ENCODE measurements at places on chromosomes 12 and 14. TPM values are rescaled to one million over a fixed set of nuclear protein-coding genes. Genes with fewer than 3 reads are reported as not detected.

- DNase-seq, result no peak
Observed at GRCh38 chr12:19461999-19462398, 22.7 kb downstream of the AEBP2 start.

GRCh38 chr12:123989753-123990152 is 16.7 kb downstream of the ZNF664 start:
- no peak for DNase-seq

GRCh38 chr14:63542231-63542999 is 762 bp downstream of the PPP2R5E start:
- DNase-seq, result peak; percentile 47

- DNase-seq, result no peak
Observed at GRCh38 chr12:13100605-13100881, 2.9 kb downstream of the GSG1 start.

DNA sequence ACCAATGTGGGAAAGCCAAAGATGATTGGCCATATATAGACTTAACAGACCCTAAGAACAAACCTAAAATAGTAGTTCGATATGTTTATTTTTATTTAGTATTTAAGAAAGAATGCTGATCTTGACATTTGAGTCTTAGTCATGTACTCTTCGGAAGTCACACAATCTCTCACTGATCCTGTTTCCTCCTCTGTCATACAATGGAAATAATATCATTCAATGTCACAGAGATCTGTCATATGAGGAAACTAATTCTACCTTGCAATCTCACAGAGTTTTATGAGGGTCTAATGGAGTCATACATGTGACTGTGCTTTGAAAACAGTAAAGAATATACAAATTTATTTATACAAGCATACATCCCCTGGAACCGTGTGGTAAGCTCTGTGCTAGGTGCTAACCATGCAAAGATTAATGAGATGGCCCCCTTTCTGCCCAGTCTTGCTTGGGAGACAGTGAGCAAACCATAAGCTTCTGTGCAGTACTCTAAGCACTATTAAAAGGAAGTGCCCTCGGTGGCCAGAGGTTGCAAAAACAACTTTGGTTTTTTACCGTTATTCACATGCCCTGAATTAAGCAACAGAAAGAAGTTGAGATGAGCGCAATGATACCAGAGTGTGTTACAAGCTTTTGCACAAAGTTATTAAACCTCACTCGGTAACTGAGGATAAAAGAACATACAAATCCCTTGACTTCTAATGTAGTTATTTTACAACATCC is 1.7 kb upstream of the LIN7A start:
- DNase-seq, result peak; percentile 54

GRCh38 chr12:85278598-85279448 is 1.2 kb upstream of the ALX1 start:
- no peak for DNase-seq

GRCh38 chr14:25108291-25108690 is 58.3 kb upstream of the STXBP6 start:
- DNase-seq, result no peak

DNA sequence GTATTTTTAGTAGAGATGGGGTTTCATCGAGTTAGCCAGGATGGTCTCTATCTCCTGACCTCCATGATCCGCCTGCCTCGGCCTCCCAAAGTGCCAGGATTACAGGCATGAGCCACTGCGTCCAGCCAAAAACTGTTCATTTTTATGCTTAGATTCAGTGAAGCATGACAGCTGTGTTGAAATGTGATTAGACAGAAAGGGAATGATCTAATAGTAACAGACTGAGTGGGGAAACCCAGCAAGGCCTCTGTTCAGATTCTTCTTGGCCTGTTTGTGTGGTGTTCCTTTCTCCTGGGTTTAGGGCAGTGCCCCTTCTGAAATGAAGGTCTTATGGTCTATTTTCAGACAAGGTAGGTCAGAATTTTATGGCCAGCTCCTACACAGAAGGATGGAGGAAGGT is 11.8 kb upstream of the ABCD4 start:
- DNase-seq, result no peak

GRCh38 chr14:71135911-71136310 is 228.7 kb downstream of the PCNX1 start:
- DNase-seq, result no peak

GRCh38 chr14:33232031-33232430 is 293.4 kb downstream of the NPAS3 start:
- no peak for DNase-seq

- DNase-seq, result no peak
Observed at GRCh38 chr14:64720131-64720576, 15.9 kb downstream of the PLEKHG3 start.

- no peak for DNase-seq
Observed at GRCh38 chr14:50403419-50403818, 6.7 kb upstream of the CDKL1 start.

- peak; percentile 12 for DNase-seq
Observed at GRCh38 chr14:76698191-76698590, 63.1 kb upstream of the VASH1 start.

GRCh38 chr12:124930586-124930985 is 16.1 kb upstream of the UBC start:
- DNase-seq, result no peak

DNA sequence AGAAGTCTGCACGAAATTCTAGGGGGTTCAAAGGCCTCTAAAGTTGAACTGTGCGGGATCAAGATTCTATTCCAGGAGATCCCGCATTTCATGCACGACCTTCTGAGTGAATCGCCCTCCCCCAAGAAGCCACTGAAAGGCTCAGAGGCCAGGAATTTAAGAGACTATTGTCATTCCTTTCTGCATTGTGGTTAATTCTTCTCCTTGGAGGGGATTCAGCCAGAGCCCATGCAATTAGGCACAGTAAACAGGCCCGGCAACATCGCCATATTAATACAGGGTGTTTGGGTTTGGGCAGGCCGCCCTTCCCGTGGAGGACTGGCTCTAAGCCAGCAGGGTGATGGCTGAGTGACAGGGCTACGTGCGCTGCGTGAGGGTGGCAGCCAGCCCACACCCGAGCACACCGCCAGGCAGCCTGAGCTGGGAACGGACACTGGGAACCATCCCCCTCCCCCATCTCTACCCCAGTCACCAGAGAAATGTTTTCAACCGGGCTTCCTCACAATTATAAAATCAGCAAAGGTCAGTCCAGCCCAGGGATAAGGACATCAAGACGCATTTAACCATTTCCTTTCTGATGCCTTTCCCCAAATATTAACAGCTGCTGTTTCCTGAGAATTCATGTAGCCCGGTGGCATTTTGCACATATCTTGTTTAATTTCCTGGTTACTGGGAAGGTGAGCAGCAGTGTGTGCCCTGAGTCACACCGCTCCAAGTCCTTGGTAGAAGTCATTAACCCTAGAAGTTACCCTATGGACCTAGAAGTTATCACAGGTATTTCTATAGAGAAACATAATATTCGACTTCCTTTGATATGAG is 12.5 kb downstream of the EGLN3 start:
- DNase-seq, result peak; percentile 76

GRCh38 chr14:68951035-68951797 is 27.9 kb downstream of the ACTN1 start:
- DNase-seq, result peak; percentile 61

GRCh38 chr12:124477107-124477915 is 90.1 kb downstream of the NCOR2 start:
- DNase-seq, result no peak

GRCh38 chr12:62808166-62808879 is 126.6 kb downstream of the PPM1H start:
- DNase-seq, result no peak

DNA sequence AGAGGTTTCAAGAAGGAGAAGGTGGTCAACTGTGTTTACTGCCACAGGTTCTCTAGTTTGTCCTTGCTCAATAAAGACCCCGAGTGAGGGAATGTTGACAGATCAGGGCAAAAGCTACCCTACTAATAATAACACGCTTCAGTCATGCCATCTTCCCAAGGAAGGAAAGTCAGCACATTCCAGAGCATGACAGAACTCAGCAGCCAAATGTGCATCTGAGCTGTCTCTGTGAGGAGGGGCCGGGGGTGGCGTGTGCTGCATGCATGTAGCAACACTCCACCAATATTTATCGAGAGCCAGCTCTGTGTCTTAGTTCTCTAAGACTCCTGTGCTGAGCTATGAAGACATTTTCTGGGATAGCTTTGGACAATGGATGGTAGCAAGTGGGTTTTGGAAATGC is 260.4 kb downstream of the DPF3 start:
- DNase-seq, result no peak

DNA sequence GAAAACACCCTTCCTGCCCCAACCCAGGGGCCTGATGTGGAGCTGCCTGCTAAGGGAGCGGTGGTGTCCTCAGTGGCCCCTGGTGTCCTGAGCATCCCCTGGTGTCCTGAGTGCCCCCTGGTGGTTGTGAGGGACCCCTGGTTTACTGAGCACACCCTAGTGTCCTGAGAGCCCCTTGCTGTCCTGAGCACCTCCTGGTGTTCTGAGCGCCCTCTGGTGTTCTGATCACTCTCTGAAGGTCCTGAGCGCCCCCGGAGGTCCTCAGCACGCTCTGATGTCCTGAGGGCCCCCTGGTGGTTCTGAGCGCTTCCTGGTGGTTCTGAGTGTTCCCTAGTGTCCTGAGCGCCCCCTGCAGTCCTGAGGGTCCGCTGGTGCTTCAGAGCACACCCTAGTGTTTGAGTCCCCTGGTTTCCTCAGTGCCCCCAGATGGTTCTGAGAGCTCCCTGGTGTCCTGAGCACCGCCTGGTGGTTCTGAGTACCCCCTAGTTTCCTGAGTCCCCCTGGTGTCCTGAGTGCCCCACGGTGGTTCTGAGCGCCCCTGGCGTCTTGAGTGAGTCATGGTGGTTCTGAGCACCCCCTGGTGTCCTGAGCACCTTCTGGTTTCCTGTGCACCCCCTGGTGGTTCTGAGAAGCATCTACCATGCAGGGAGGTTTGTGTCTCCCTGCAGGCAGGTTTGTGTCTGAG is 1004.2 kb downstream of the TMEM121 start:
- no peak for DNase-seq

- DNase-seq, result no peak
Observed at GRCh38 chr12:1189163-1189562, 198.1 kb downstream of the ERC1 start.

GRCh38 chr14:90603841-90604240 is 207.0 kb downstream of the CALM1 start:
- DNase-seq, result no peak

DNA sequence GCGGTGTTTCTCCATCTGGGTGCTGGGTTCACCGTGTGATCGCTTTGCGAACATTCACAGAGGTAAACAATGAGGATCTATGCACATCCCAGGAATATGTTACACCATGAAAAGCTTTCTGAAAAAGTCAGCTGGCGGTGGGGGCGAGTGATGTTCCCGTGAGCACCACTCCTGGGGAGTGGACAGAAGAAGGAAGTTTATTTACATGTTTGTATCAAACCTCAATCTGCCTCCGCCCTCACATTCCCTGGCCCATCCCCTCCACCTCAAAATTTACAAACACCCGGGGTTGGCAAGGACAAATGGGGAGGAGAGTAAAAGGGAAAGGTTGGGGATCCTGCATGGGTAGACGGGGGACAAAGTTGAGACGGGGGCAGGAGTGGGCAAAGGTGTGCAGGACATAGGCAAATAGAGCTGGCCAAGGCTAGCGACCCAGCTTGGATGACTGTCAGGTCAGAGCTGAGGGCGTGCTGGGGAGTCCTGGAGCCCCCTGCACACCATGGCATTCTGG is 6.9 kb downstream of the TNFRSF1A start:
- DNase-seq, result peak; percentile 84

- no peak for DNase-seq
Observed at GRCh38 chr12:41013881-41014642, 174.1 kb upstream of the PDZRN4 start.

DNA sequence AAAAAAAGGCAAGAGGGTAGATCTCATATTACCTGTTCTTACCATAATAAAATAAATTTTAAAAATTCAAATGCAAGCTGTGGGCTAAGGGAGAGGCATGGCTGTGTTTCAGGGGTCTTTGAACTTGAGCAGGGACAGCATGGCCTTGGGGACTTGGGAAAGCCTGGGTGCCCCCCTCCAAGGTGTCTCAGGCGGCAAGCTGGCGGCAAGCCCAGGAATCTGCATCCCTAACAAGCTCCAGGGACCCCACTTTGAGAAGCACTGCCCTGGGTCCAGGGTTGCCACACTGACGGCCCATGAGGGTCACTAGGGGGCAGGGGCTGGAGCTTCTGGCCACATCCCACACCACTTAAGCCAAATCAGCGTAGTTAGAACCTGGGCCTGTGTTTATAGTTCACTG is 193.8 kb downstream of the SLC15A4 start:
- DNase-seq, result no peak

- DNase-seq, result no peak
Observed at GRCh38 chr14:99564926-99565259, 39.1 kb downstream of the CCDC85C start.

DNA sequence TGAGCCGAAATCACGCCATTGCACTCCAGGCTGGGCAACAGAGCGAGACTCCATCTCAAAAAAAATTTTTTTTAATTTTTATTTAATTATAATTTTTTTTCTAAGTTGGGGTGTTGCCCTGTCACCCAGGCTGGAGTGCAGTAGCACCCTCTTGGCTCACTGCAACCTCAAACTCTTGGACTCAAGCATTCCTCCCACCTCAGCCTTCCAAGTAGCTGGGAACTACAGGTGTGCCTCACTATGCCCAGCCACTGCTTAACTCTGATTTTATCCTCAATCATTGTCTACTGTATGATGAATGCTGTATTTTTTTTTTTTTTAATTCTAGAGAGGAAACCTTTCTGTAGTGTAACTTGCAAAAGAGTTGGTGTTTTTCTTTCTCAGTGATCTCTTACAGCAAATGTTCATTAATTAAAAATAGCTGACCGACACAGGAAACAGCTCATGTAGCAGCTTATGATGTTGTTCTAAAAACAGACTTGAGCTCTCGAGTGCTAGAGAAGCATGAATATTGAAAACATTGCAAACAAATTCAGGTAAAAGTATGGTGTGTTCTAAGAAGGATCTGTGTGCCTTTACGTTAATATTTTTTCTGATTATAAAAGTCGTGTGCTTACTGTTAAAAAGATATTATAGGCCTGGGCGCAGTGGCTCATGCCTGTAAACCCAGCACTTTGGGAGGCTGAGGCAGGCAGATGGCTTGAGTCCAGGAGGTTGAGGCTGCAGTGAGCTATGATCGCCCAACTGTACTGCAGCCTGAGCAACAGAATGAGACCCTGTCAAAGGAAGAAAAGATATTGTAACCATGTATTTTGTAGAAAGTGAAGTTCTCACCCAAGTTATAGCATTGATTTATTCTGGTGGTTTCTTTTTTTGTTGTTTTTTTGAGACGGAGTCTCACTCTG is 68.9 kb downstream of the FGD4 start:
- DNase-seq, result no peak

The MSI1 gene
- total RNA-seq, result not detected

The TSPAN9 gene
- total RNA-seq, result 43.7 TPM

The CACNA2D4 gene
- 0.83 TPM for total RNA-seq

The DHH gene
- total RNA-seq, result not detected

The KRT74 gene
- total RNA-seq, result not detected

The KLRC4 gene
- total RNA-seq, result not detected

The BHLHE41 gene
- 1.9 TPM for total RNA-seq

The ATN1 gene
- 22.0 TPM for total RNA-seq

The SYNDIG1L gene
- total RNA-seq, result not detected

The B4GALNT1 gene
- total RNA-seq, result 0.60 TPM

The FGF23 gene
- 0.25 TPM for total RNA-seq

The C12orf42 gene
- not detected for total RNA-seq

The CRIP1 gene
- 3.2 TPM for total RNA-seq

The KRT7 gene
- 18.8 TPM for total RNA-seq

The CLEC2A gene
- not detected for total RNA-seq

The SLC17A8 gene
- 0.23 TPM for total RNA-seq
